Aorta (tissue), 5 donors: ENCODE measurements at places on chromosomes 3 and 15. TPM values are rescaled to one million over a fixed set of nuclear protein-coding genes. Genes with fewer than 3 reads are reported as not detected.

- H3K36me3 ChIP-seq = no peaks in the 10 kb centered on the region
- H3K27me3 ChIP-seq = no peaks in the 10 kb centered on the region
- H3K27ac ChIP-seq = no peak overlapping the region
Observed at GRCh38 chr3:72523429-72524151, 324.7 kb downstream of the SHQ1 start.

- H3K36me3 ChIP-seq = peaks cover 7% of the 10 kb centered on the region
- H3K4me1 ChIP-seq = no peaks in the 10 kb centered on the region
- DNase-seq = no peak
- H3K27ac ChIP-seq = no peak overlapping the region
Observed at GRCh38 chr15:31563421-31563820, 236.8 kb downstream of the KLF13 start.

DNA sequence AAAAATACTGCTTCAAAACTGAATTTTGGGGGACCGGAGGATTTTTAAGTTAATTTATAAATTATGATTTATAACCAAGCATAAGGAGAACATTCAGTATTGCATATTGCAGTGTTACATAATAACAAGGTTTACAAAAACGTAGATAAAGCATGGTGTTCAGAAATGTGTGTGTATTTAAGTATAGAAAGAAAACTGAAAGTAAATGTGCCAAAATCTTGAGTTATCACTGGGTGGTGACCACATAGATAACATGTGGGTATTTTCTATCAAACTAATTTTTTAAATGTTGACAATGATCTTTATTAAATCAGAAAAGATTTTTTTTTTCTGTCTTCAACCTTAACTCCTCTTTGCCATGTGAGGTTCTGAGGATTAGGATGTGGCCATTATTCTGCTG is 32.6 kb downstream of the EIF2AK4 start:
- no peak overlapping the region for H3K4me3 ChIP-seq
- H3K4me1 ChIP-seq = no peaks in the 10 kb centered on the region
- peaks cover 9% of the 10 kb centered on the region for H3K36me3 ChIP-seq
- no peaks in the 10 kb centered on the region for H3K27me3 ChIP-seq

DNA sequence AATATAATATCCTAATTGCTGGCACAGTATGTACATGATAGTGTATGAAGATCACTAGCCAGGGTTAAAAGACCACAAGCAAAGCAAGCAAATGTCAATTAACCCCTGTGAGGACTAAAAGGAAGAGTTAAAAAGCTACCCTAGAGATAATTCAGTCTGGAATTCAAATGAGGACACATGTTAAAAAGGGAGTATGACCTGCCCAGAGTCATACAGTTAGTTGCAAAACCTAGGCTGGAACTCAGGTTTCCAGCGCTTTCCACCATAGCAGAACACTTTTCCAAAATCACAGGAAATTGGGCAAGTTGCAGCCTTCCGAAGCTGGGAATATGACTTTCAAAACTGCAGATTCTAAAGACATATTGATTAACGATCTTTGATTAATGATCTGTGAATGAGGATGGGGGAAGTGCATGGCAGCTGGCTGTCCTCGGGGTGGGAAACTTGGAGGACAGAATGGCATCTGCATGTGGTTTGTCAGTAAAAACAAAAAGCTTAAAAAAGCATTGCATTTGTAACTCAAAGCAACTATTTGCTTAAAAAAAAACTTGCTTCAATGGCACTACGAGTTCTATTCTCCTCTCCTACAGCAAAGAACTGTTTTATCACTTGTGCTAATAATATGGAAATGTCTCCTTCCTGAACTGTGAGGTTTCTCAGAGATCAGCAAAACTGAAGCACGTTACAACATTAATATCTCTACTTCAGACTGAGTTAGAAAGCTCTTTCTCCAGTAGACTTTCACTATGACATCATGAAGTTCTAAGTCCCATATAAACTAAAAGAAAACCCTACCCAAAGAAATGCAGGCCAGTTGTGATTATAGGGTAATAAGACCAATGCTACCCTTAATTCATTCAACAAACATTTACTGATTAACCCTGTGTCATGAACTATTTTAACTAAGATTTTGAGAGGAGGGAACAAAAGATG is 46.2 kb downstream of the IGSF11 start:
- H3K4me1 ChIP-seq = peaks cover 6% of the 10 kb centered on the region
- H3K4me3 ChIP-seq = no peak overlapping the region
- no peaks in the 10 kb centered on the region for H3K27me3 ChIP-seq
- H3K27ac ChIP-seq = no peak overlapping the region
- H3K36me3 ChIP-seq = no peaks in the 10 kb centered on the region

- H3K36me3 ChIP-seq = no peaks in the 10 kb centered on the region
- H3K4me1 ChIP-seq = no peaks in the 10 kb centered on the region
- no peaks in the 10 kb centered on the region for H3K27me3 ChIP-seq
- no peak overlapping the region for H3K4me3 ChIP-seq
Observed at GRCh38 chr3:141452045-141452444, 34.8 kb upstream of the RASA2 start.

DNA sequence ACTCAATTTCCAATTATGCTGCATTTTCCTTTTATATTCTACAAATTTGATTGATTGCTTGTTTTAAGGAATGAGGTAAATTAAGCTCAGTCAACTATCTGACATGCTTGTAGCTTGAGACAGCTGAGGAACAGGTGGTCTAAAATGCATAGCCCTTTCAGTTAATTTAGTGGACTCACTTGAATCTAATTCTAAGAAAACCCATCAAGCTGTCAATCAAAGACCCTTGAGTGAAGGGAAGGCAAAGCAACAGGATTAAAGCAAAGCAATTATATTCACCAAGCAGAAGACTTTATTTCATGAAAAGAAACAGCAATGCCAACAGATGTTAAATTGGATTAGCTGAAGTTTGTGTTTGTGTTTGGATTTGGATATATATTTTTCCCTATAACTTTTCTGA is 228.5 kb downstream of the ARPP21 start:
- no peak overlapping the region for H3K4me3 ChIP-seq
- H3K27me3 ChIP-seq = no peaks in the 10 kb centered on the region
- H3K4me1 ChIP-seq = no peaks in the 10 kb centered on the region
- no peaks in the 10 kb centered on the region for H3K36me3 ChIP-seq
- H3K27ac ChIP-seq = no peak overlapping the region
- DNase-seq = no peak

GRCh38 chr3:31067004-31067403 is 172.5 kb upstream of the GADL1 start:
- no peak overlapping the region for H3K27ac ChIP-seq
- peaks cover 1% of the 10 kb centered on the region for H3K36me3 ChIP-seq
- no peaks in the 10 kb centered on the region for H3K4me1 ChIP-seq
- H3K4me3 ChIP-seq = no peak overlapping the region

DNA sequence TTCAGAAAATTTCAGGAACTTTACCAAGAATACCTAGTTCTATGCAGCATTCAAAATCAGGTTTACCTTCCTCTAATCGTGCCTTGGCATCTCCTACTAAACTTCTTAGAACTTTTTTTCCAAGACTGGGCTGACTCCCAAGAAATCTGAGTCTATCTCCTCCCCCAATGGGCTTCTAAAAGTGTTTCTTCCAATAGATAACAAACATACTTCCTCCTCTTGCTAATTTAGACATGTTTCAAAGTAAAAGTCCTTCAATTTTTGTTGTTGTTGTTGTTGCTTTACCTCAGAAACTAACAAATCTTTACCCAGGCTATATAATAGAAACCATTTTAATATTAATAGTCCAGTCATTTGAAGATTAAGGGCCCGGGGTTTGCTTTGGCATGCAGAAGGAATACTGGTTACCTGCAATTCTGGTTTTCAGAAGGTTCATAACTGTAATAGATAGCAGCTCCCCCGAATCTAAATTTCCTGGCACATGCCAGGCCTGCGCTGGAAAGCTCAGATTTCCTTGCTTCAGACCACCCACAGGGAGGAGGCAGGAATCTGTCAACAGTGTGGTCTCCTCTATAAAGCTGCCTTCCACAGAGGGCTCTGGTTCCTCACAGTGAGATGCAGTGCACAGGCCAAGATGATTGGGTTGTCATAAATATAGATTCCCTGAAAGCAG is 188.7 kb downstream of the THRB start:
- H3K36me3 ChIP-seq = no peaks in the 10 kb centered on the region
- no peaks in the 10 kb centered on the region for H3K27me3 ChIP-seq
- peak overlapping the region; percentile 76 for H3K27ac ChIP-seq
- DNase-seq = no peak
- no peak overlapping the region for H3K4me3 ChIP-seq
- peaks cover 3% of the 10 kb centered on the region for H3K4me1 ChIP-seq

GRCh38 chr3:27127195-27127594 is 242.0 kb downstream of the NEK10 start:
- no peak overlapping the region for H3K4me3 ChIP-seq
- no peaks in the 10 kb centered on the region for H3K36me3 ChIP-seq
- no peak overlapping the region for H3K27ac ChIP-seq
- DNase-seq = no peak

The GP9 gene
- not detected for total RNA-seq

The PML gene
- 72.6 TPM for total RNA-seq

The LRRC31 gene
- total RNA-seq = not detected

The FBXL2 gene
- 23.8 TPM for total RNA-seq

The EAF2 gene
- 4.3 TPM for total RNA-seq

The ESYT3 gene
- total RNA-seq = 1.0 TPM

The LIPC gene
- 0.93 TPM for total RNA-seq

The SPTSSB gene
- total RNA-seq = 0.16 TPM
